ENCODE measurements at places on chromosomes 2 and 18. TPM values are rescaled to one million over a fixed set of nuclear protein-coding genes. Genes with fewer than 3 reads are reported as not detected.

- DNase-seq: no peak
Observed at GRCh38 chr2:168174756-168175155, 72.6 kb downstream of the STK39 start.

- DNase-seq: no peak
Observed at GRCh38 chr2:107615039-107615438, 211.7 kb upstream of the RGPD4 start.

GRCh38 chr2:202251494-202251893, 13.1 kb upstream of the SUMO1 start:
- DNase-seq: no peak

The ESCO1 gene
- total RNA-seq: 35.5 TPM
